HT1080 (cell line): ENCODE measurements at places on chromosomes 2 and 18. TPM values are rescaled to one million over a fixed set of nuclear protein-coding genes. Genes with fewer than 3 reads are reported as not detected.

Gene CDK5R2
- total RNA-seq: 0.27 TPM in 1 of 2 replicates, not detected in the other

Gene GRB14
- 3.8 and 4.6 TPM in 2 replicates for total RNA-seq

Gene CRACDL
- 0.07 TPM in 1 of 2 replicates, not detected in the other for total RNA-seq

- DNase-seq: no peak
These were observed 82.8 kb downstream of the LOXHD1 start for GRCh38 chr18:46574000-46574742.

- no peak for DNase-seq
These were observed 74.7 kb downstream of the ZEB2 start for GRCh38 chr2:144445196-144445595.

- no peak for DNase-seq
These were observed 138.6 kb downstream of the ALK start for GRCh38 chr2:29782549-29783458.

DNA sequence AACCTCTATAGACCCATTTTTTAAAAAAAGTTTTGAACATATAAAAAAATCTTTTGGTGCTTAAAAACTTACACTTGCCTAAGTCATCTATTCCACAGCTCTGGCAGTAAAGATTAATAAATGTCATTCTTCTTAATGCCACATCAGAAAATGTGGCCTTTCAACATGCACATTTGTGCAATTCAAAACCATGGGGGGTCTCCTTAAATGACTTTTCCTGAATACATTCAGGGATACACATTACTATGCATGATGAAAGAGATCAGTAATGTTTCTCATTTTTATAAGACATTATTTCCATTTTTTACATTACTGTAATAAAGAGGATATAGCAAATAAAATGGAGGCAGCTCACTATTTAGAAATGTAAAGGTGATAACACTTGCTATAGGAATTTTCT, 142.3 kb downstream of the RBM43 start:
- DNase-seq: no peak

DNA sequence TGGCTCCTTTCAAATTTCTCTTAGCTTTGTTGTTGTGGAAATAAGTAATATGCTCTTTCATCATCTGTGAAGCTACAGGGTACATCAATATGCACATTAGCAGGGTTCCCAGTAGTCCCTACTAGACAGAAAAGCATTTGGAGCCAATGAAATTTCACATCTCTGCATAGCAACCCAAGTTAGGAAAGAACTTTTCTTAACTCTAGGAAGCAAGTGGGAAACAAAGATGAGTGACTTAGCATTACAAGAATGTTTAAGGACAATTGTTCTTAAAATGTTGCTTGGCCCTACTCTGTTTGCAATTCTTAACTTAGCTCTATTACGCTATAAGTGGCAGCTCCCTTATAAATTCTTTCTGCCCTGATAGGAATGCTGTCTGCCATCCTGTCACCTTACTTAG, 39.6 kb downstream of the ZEB2 start:
- DNase-seq: no peak

DNA sequence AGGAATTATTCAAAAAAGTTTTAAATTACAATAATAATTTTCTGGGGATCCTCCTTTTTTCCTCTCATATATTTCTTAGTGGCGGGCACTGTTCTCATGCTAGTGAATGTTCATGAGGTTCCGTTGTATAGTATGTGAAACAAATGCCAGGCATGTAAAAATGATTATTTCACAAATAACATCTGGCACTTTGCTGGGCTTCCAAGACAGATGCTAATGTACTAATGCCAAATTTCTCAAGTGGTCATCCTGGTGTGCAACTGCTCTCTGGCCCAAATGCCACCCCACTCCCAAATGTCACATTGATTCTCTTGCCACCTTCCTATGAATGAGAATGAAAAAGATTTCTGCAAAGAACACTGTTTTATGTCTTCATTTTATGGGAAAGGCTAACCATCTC, 564.0 kb upstream of the GCFC2 start:
- no peak for DNase-seq

GRCh38 chr2:112295407-112296078, 20.1 kb downstream of the ZC3H6 start:
- no peak for DNase-seq

DNA sequence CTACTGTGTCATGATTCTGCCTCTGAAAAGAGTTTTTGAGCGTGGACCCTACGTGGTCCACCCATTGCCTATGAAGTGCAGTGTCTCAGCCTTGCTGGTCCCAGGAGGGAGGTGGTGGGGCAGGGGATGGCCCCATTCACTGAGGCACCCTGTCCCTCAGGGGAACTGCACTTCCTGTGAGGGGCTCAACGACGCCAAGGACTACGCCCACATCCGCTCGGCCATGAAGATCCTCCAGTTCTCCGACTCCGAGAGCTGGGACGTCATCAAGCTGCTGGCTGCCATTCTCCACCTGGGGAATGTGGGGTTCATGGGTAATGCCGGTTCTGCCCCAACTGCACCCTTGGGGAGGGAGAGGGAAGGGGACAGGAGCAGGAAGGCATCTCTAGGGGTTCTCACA, 42.5 kb downstream of the MYO7B start:
- DNase-seq: no peak
